Cerebellar nuclear complex (tissue), 1 donor: ENCODE measurements at places on chromosomes 7 and 10.

DNA sequence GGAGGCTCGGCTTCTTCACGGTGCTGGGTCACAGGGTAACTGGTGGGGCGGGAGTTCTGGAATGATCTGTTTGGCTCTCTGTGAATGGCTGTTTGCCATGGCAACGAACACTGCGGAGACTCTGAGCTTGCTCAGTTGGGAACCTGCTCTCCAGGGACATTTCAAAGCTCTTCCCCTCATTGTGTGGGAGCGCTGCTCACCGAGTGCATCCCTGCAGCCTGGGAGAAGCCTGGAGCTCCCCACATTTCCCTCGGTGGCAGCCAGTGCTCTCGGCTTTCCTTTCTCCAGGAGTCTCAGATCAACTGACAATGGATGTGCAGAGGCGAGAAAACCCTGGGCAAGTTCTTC, 57.6 kb upstream of the CACUL1 start:
- DNase-seq, result no peak

- DNase-seq, result no peak
Observed at GRCh38 chr7:156604311-156604710, 36.3 kb upstream of the RNF32 start.

GRCh38 chr7:42907316-42907715, 4.6 kb downstream of the C7orf25 start:
- no peak for DNase-seq

DNA sequence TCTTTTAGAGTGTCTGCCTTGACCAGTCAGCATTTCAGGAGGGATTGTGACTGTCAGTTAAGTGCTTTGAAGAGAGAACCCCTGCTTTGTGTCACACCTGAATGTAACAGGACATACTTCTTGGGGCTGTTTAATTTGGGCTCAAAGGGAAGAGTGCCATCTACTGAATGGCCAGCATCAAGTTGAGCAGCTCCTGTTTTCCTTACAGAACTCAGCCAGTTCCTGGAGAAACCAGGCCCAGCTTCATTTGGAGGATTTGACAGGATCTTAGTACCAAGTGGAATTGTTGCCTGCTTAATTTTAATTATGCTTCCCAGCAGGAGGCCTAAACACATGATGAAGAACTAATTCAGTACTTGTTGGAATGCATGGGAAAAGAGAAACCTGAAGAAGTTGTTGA, 8.3 kb downstream of the ADD3 start:
- no peak for DNase-seq

- DNase-seq, result no peak
Observed at GRCh38 chr10:30014511-30014910, 44.9 kb downstream of the JCAD start.

GRCh38 chr7:28024786-28025334, 155.7 kb downstream of the JAZF1 start:
- no peak for DNase-seq

DNA sequence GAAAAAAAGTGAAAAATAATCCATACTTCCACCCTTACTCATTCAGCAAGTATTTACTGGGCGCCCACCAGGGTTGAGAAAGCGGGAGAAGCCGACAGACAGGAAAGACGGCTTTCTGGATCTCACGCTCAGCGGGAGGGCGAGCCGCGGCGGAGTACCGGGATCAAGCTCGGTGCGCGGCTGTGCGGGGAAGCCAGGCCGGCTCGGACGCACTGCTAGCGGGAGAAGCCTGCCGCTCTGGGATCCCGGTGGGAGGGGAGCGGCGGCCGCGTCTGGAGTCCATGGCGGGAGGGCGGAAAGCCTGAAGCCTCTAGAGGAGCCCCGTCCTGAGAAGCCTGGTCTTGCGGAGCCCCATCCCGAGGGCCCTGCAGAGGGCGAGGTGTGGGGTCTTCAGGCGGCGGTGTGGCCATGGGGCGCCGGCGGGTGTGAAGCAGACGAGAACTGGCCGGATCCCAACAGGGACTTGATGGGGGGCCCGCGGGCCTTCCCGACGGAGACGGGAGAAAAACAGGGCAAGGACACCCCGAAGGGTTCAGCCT, 82.9 kb downstream of the VIPR2 start:
- DNase-seq, result no peak

- no peak for DNase-seq
Observed at GRCh38 chr10:11331726-11332125, 279.7 kb downstream of the USP6NL start.

DNA sequence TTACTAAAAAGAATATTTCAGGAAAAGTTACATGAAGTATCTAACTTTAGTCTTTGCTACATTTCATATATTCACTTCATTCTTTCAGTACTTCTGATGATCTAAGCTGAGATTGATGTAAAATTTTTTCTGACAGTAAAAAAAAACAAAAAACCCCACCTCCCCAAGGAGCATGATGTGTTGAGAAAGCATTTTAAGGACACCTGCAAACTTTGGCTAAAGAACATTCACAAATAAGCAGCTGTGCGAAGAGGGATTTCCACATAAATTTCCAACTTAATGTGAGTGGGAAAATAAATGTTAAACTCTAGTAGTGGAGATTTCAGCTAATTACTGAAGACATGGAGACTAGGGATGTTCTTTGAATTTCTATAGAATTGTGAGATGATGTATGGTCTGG, 35.5 kb downstream of the DLD start:
- DNase-seq, result no peak

- DNase-seq, result no peak
Observed at GRCh38 chr10:31864834-31865518, 63.7 kb downstream of the ARHGAP12 start.

- DNase-seq, result no peak
Observed at GRCh38 chr10:15703151-15703880, 16.4 kb downstream of the ITGA8 start.

- no peak for DNase-seq
Observed at GRCh38 chr7:120400806-120401455, 128.0 kb downstream of the KCND2 start.

DNA sequence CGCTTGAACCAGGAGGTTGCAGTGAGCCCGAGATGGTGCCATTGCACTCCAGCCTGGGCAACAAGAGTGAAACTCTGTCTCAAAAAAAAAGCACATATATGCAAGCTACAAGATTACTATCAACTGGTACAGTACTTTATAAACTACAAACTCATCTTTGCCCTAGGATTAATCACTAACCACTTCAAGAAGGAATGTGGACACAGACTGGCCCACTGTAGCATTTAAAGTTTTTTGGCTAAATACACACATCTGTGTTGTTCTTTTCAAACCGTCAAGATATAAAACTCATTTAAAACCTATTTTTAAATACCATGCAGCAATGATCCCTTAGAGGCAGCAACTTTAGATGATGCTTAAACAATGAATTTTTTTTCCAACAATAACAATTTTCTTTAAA, 205.4 kb downstream of the IMMP2L start:
- no peak for DNase-seq

DNA sequence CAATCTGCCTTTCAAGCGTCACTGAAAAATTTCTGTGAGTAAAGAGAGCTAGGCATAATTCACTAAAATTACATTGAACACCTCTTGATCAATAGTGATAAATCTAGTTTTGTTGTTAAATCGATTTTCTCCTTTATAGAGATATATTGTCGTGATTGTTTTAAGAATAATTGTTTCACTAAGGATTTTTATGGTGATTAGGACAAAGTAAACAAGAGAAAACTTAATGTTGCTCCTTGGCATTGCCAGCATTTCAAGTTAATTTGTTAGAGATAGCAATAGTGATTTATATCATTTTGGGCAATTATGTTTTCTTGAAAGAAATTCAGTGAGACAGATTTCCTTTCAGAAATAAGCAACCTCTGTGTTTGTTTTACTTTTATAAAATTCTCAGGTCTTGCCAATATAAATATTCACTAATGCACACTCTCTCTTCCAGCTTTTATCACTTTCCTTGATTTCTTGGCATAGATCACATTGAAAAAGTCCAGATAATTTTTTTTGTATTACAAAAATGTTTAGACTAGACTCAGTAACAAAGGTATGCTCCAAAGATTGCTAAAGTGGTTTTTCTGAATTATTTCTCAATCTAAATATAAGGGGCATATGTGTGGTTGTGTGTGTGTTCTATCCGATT, 538.7 kb downstream of the TFEC start:
- no peak for DNase-seq

GRCh38 chr7:136138991-136139390, 161.8 kb upstream of the MTPN start:
- no peak for DNase-seq

- DNase-seq, result no peak
Observed at GRCh38 chr7:36109013-36109627, 43.9 kb upstream of the EEPD1 start.

DNA sequence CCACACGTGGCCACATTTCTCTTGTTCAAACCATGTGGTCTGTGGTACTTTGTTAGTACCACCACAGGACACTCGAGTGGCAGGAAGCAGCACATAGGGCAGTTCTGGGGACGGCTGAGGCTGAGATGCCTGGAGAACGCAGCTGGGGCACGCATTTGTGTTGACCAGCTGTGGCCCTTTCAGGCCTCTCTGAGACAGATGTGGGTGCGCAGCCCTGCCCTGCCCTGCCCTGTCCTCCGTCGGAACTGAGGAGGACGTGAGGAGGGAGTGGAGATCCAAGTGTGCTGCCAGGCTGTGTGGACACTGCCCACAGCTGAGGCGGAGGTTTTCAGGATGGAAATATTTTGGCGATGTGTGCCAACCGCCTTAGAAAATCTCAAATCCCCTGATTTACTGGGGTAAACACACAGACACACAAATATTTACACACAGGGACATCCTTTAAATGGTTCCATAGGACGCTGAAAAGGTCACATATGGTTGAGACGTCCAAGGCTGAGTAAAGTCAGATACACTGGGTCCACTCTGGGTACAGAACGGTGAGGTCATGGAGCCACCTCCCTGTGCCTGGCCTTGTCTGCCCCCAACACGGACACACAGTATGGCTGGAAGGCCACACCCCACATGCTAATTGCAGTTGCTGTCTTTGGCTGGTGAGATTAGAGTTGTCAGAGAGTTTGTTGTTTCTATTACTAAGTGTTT, 14.8 kb downstream of the BHLHA15 start:
- DNase-seq, result no peak

- no peak for DNase-seq
Observed at GRCh38 chr10:122461729-122462532, 578 bp downstream of the HTRA1 start.

DNA sequence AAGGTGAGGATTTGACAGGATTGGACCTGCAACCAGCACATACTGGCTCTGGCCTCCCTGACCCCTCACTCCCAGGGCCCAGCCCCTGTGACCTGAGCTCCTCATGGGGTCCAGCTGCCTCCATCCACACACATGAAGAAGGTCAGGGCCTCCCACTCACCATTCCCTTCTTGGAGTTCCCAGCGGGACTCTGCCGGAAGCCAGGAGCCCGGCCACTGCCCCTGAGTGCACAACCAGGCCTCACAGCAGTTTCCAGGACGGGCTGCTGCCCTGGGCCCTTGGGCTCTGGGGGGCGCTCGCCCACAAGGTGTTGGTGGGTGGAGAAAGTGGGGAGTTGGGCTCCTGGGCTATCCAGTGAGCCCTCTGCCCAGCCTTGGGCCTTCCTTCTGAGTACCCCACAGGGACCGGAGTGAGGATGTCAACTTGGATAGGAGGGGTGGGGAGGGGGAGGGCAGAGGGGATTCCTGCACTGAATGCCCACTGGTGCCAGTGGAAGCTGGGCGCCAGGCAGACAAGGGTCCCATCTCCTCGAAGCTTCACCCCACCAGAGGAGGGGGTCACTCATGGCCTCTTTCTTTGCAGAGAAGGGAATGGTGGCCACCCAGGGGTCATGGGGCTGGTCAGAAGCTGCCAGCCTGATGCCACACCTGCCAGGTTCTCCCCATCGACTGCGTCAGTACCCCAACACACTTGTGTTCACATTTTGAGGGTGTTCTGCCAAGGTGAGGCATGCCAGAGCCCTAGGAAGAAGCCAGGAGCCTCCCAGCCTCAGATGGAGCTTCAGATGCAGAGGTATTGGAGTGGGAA, 115.3 kb downstream of the PTPN20 start:
- no peak for DNase-seq

DNA sequence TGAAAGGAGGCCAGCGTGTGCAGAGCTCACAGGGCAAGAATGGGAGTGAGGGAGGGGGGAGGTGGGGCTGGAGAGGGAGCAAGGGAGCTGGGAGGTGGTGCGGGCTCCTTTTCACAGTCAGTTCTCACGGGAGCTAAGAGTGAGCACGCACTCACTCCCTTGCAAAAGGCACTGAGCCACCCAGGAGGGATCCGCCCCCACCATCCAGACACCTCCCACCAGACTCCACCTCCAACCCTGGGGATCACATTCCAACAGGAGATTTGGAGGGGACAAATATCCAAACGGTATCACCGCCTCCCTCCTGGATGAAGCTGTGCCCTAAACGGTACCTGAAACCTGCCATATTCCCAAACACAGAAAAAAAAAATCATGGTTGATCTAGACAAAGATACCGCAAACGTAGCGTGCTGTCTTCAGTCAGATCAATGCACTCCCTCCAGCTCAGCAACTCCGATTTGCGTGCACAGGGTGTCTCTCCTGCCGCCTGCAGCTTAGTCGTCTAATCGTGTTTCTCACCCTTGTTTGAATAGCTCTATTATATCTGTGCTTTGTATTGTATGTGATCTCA, 20.3 kb upstream of the PRKAG2 start:
- no peak for DNase-seq

DNA sequence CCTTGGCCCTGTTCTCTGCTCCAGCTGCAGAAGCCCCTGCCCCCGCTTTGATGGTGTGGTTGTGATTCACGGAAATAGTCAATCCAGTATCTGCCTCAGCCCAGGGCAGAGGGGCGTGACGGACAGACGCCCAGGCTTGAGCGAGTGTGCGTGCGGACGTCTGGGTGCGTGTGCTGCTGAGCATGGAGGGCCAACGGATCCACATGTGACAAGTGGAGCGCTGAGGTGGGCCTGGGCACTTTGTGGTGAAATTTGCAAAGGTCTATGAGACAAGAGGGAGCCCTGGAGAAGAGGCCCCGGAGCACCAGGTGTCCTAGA, 94.4 kb downstream of the WDR37 start:
- no peak for DNase-seq

- no peak for DNase-seq
Observed at GRCh38 chr7:50056131-50056530, 36.9 kb downstream of the ZPBP start.

DNA sequence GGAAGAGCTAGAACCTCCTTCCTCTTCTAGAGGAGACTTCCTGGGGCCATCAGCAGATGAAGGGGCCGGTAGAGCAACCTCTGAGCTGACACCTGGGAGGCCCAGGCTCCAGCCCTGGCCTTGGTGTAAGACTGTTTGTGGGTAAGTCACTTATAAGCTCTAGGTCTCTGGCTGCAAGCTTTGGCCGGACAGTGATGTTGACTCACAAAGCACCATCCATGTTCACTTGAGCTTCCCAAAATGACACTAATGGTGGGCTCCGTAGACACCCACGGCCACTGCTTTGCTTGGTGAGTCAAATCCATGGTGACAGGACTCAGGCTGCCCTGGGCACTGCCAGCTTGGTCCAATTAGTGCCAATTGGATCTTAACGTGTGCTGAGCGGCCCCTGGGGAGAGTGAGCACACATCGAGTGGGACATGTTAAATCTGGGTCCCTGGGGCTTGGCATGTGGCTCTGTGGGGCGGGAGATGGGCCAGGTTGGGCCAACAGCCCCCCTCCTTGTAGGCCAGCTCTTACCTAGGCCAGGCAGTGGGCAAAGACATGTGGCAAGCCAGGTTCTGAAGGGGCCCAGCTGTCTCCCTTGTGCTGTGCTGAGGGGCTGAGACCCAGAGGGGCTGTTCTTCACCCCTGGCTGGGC, 16.7 kb downstream of the NEURL1 start:
- no peak for DNase-seq

GRCh38 chr10:86795353-86795752, 38.9 kb downstream of the BMPR1A start:
- no peak for DNase-seq
